ENCODE measurements at places on chromosomes 3 and 15. TPM values are rescaled to one million over a fixed set of nuclear protein-coding genes. Genes with fewer than 3 reads are reported as not detected.
A peak's percentile ranks its signal among the peaks of the same experiment; 100 is the strongest.

GRCh38 chr3:148932972-148933371 lies 58.4 kb upstream of the GYG1 start:
- DNase-seq: no peak

- DNase-seq: no peak
These were observed 3.7 kb downstream of the EOMES start for GRCh38 chr3:27718459-27718858.

DNA sequence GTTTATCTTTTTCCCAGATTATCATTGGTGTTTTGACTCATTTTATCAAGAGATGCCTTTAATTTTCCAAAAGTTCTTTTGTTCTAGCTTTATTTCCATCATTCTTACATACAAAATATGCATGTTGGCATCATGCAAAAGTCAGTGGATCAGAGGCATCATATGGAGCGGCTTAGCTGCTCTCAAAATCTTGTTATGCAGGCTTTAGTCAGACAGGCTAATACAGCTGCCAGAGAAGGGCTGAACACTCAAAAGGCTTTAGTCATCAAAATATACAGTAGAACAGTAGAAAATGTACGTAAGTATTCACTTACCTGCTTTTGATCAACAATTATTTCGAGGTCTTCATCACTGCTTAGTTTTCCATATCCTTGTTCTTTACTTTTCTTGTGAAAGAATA lies 65.5 kb downstream of the PEX5L start:
- no peak for DNase-seq

DNA sequence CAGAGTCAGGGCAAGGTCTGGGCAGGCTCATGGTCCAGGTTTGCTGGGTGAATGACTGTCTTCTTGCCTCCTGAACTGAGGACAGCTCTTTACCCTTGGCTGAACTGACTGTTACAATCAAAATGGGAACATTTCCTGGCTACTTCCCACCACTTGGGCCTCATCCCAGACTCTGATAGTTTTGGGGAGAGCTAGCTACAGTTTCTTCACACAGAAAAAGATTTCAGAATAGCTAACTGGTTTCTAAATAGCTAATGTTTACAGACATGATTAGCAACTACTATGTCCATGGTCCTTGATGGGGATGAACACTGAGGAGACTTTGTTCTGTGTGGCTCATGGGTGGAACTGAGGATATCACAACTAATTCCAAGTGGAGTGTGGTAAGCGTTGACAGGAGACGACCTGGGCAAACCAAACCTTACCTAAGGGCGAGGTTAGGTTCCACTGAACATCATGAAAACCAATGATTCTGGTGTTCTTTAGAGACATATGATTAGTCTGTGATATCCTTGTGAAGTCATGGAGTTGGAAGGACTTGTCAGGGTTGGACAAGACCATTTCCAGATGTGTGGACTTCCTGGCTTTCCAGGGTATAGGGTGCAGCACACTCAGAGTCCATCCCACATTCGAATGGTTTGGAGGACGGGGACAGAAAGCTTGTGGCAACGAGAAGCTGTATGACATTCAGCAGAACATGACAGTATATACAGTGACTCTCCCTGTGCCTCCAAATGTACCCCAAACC lies 7.3 kb downstream of the ALPK3 start:
- DNase-seq: no peak

DNA sequence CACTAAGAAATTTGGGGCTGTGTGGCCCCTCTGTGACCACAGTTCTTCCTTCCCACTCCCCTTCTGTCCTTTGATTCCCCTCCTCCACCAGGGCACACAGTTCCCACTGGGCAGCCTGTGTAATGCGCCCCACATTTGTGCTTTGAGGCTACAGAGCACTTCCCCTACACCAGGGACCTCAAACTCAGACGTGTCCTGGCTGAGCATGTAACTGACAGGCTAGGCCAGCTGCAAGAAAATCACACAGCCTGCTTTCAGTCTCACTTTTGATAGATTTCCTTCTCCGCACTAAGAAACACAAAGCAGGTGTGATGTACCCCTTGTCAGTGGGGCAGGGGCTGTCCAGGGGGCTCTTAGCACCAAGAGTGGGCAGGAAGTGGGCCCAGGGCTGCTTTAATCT lies 29.6 kb downstream of the PRKCD start:
- DNase-seq: no peak

GRCh38 chr15:57263520-57263919 lies 112.8 kb upstream of the CGNL1 start:
- DNase-seq: no peak

GRCh38 chr15:50017522-50017921 lies 101.5 kb downstream of the ATP8B4 start:
- DNase-seq: no peak

GRCh38 chr3:46065294-46065705 lies 38.0 kb upstream of the XCR1 start:
- DNase-seq: no peak

GRCh38 chr3:12232785-12233300 lies 56.0 kb upstream of the PPARG start:
- DNase-seq: no peak

DNA sequence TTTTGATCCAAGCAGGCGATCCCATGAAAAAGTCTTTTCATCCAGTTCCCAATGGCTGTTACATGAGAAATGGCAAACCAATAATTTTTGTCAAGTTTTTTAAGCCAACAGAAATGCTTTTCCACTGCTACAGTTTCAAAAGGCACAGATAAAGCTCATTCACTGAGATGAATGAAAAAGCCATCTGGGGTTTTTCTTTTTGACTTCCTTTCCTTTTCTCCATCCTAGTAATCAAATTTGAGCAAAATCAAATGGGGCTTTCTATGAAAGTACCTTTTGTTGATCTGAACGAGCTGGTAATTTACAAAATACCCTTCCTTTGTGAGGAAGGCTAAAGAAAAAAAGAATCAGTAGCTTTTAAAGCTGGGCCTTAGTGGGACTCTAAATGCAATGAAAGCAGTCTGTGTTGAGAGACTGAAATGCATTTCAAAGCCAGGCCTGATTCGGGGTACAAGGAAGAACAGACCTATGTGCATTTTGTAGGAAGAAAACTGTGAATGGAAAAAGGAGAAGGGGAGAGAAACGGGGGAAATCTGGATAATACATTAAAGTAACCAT lies 185.2 kb upstream of the DNAJC19 start:
- no peak for DNase-seq

- DNase-seq: no peak
These were observed 223.7 kb downstream of the PCCB start for GRCh38 chr3:136473716-136474326.

- DNase-seq: peak; percentile 20
These were observed 791 bp downstream of the GYG1 start for GRCh38 chr3:148992027-148992634.

- DNase-seq: no peak
These were observed 303.0 kb upstream of the TPM1 start for GRCh38 chr15:62739507-62739906.

- DNase-seq: no peak
These were observed 212.8 kb downstream of the ADAMTS9 start for GRCh38 chr3:64475037-64475436.

DNA sequence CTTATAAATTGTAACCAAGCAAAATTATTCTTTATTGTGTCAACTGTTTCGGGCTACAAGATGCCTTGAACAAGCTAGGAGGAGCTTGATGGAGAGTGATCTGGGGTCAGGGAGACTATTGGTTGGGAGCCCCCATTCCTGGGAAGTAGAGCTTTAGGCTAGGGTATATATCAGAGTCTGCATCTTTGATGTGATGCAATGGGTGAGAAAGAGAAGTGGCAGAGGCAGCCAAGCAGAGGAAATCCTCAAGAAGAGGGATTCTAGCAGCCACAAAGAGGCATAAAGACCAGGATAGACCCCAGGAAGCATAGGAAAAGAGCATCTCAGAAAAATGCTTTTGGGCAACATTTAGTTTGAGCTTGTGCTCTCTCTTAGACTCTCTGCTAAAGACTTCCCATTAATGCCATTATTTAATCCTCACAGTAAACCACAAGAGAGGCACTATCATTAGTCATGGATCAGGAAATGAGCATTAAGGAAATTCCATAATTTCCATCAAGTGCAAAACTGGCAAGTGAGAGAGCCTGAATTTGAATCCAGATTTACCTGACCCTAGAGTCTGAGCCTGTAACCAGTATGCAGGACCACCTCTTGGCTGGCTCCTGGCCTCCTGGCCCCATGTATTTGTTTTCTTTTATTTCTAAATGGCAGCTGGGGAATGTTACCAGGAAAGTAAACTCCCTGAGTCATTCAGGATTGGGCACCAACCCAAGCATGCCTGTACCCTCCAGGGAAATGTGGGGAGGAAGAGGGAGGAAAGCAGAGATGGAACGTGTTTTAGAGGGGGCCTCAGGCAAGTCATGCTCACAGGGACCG lies 118.7 kb downstream of the RPL22L1 start:
- peak; percentile 47 for DNase-seq

DNA sequence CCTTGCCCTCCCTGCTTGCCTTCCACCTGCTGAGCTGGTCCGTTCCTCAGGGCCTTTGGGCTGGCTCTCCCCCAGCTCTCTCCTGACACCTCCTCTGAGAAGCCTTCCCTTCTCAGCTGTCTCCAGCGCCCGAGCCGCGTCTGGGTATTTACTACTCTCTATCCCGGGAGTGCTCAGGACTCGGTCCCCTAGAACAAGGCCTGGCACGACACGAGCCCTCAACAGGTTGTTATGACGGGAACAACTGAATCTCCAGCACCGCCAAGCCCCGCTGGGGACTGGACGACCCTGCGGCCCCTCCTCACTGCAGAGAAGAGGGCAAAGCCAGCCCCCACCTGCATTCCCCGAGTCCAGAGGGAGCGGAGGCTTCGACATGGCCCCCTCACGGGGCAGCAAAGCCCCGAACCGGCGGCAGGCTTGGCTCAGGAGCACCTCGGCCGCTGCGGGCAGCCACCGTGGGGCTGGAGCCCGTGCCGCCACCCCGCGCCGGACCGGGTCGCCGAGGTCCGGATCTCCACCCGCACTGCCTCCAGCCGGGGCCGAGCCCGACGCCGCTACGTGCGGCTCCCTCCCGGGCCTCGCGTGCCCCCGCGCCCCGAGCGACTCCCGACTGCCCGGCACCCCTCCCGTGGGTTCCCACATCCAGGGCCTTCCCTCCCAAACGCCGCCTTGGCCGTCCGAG lies 792 bp downstream of the TPRA1 start:
- DNase-seq: no peak

DNA sequence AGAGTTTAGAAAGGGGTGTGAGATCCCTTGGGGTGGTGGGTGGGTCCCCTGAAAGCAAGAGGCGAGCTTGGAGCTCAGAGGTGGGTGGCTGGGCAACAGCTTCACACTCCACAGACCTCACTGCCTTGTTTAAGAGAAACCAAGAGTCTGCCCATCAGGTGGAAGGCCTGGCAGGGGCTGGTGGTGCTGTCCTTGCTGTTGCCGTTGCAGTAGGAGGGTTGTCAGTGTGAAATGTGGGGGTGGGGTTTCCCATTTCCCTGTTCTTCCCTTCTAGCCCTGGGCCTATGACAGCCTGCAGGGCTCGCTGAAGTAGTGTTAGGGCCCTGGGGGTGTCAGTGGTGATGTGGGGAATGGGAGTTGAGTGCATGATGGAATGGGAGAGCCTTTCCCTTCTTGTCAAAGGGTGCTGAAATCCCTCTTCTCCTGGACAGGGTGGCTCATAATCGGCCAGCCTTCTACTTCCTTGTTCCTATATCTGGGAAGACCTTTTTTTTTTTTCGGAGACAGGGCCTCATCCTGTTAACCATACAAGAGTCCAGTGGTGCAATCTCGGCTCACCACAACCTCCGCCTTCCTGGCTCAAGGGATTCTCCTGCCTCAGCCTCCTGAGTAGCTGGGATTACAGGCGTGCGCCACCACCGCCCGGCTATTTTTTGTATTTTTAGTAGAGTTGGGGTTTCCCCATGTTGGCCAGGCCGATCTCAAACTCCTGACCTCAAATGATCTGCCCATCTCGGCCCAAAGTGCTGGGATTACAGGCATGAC lies 4.3 kb downstream of the PLEKHO2 start:
- no peak for DNase-seq

The POPDC2 gene
- total RNA-seq: 13.3 TPM

The MRPS22 gene
- total RNA-seq: 32.2 TPM

Measured in thoracic aorta (tissue), 2 donors.